ENCODE measurements at places on chromosomes 13 and 19.

DNA sequence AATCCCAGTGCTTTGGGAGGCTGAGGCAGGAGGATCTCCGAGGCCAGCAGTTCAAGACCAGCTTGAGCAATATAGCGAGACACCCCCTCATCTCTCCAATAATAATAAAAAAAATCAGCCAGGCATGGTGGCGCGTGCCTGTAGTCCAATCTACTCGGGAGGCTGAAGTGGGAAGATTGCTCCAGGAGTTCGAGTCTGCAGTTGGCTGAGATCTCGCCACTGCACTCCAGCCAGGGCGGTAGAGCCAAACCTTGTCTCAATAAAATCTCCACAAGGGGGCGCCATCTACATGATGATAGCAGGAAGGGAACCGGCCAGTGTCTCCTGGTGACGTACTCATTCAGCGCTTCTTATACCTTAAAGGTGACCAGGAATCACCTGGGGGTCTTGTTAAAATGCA lies 13.6 kb upstream of the C5AR1 start:
- peak; percentile 66 for DNase-seq

DNA sequence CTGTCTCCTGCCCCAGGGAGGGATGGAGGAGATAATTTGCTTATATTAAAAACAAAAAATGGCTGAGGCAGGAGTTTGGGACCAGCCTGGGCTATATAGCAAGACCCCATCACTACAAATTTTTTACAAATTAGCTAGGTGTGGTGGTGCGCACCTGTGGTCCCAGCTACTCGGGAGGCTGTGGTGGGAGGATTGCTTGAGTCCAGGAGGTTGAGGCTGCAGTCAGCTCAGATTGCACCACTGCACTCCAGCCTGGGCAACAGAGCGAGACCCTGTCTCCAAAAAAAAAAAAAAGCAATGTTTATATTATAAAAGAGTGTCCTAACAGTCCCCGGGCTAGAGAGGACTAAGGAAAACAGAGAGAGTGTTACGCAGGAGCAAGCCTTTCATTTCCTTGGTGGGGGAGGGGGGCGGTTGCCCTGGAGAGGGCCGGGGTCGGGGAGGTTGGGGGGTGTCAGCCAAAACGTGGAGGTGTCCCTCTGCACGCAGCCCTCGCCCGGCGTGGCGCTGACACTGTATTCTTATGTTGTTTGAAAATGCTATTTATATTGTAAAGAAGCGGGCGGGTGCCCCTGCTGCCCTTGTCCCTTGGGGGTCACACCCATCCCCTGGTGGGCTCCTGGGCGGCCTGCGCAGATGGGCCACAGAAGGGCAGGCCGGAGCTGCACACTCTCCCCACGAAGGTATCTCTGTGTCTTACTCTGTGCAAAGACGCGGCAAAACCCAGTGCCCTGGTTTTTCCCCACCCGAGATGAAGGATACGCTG lies 184.0 kb downstream of the KDM4B start:
- no peak for DNase-seq

DNA sequence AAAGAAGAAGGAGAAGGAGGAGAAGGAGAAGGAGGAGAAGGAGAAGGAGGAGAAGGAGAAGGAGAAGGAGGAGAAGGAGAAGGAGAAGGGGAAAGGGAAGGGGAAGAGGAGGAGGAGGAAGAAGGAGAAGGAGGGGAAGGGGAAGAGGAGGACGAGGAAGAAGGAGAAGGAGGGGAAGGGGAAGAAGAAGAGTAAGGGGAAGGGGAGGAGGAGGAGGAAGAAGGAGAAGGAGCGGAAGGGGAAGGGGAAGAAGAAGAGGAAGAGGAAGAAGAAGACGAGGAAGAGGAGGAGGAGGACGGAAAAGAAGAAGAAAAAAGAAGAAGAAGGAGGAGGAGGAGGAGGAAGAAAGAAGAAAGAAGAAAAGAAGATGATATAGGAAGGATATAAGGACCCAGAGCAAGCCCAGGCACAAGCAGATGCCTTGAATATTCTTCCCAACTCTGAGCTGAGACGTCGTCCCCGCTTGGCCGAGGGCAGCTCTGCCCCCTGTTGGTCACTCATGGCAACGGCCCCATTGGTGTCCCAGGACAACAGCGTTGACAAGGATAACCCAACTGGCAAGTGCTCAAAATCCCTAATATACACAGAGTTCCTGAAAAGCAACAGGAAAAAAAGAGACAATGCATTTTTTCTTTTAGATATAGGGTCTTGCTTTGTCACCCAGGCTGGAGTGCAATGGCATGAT lies 30.6 kb upstream of the IGSF23 start:
- no peak for DNase-seq

DNA sequence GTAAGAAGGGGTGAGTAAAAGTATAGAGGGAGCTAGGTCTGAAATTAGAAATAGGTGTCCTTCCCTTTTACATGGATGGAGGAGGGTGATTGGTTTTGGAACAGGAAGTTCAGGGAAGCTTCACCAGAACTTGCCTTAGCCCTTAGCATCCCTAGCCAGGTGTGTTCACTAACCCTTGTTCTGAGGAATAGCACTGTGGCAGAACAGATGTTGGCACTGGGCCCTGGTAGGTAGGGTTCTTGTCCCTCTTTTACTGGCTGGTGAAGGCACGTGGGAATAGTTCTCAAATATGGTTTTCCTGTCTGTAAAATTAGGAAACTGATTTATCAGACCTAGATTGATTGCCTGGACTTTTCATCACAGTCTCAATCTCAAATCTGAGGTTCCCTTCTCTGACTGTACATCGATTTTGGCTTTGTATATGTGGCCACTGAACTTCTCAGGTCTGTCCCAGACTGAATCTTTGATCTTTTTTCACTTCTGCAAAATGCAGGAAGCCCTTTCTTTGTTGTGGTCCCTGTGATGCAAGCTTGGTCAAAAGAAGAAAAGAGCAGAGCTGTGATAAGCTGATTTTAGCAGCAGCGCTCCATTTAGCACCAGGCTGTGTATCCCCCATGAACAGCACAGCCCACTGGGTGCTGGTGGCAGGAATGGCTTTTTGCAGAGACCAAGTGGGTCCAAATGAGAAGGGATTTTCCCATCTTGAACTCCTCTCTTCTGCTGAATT lies 86.2 kb upstream of the HTR2A start:
- DNase-seq, result no peak

DNA sequence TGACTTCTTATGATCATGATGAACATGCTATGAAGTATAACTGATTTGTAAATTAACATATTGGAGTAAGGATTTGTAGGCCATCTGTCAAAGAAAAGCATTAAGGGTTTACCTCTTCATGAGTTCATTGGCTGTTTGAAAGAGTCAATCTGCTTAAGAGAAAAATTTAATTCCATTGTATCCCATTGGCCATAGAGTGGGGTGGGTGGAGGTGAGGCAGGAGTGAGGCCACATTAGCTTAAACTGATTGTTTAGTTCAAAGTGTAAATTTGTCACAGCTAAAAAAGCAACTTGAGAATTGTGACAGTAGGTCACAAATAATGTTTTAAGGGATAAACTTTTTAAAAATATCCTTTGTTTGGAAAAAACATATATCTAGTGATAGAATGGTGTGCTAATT lies 11.4 kb downstream of the GPR180 start:
- no peak for DNase-seq

GRCh38 chr19:29293736-29294342 lies 80.9 kb upstream of the UQCRFS1 start:
- DNase-seq, result no peak

DNA sequence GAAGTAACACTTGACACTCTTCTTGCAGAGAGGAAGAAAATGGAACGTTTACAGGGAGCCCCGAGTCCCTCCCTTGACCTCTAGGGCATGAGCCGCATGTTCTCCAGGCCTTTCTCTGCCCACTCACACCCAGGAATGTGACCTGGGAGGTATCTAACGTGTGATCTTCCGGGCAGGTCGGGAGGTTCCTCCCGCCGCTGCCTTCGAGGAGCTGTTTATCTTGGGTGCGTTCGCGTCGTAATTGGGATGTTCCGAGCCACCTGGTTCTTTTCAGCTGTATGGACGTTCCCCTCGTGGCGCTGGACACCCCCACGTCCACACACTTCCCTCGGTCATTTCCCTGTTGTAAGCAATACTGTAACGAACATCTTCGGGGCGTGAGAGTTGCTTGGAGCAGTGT lies 13.6 kb downstream of the ARID3A start:
- no peak for DNase-seq

DNA sequence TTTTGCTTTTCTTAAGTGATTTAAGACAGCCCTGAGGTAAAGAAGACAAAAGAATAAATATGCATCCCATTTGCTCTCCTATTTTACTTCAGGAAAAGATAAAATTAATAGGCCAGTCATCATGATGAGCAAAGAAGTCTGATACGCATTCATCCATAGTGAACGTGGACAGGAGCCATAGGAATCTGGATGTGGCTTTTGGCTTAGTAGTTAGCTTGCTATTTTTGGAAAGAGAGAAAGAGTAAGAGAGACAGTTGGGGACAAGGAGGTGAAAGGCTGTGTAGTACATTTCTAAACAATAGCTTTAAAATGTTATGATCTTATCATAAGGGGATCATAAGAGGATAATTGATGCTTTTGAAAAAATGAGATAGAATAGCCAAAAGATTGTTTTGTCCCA lies 545.2 kb downstream of the IRS2 start:
- DNase-seq, result no peak

- peak; percentile 77 for DNase-seq
Measured at GRCh38 chr19:39403331-39404312, 3.0 kb upstream of the ZFP36 start.

DNA sequence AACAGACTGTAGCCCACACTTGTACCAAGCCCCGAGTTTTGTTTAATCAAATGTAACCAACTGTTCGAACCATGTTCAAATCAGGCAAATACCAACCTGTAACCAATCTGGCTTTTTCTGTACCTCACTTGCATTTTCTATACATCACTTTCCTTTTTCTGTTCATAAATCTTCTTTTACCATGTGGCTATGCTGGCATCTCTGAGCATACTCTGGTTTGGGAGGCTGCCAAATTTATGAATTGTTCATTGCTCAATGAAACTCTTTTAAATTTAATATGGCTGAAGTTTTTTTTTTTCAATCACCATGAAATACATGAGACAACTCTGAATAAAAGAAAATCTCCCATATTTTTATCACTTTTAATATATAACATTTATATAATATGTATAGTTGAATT lies 256.1 kb downstream of the SLITRK6 start:
- DNase-seq, result no peak

GRCh38 chr19:54937926-54938325 lies 9.4 kb downstream of the NLRP7 start:
- DNase-seq, result no peak

GRCh38 chr13:41491436-41491835 lies 34.1 kb downstream of the RGCC start:
- DNase-seq, result no peak

DNA sequence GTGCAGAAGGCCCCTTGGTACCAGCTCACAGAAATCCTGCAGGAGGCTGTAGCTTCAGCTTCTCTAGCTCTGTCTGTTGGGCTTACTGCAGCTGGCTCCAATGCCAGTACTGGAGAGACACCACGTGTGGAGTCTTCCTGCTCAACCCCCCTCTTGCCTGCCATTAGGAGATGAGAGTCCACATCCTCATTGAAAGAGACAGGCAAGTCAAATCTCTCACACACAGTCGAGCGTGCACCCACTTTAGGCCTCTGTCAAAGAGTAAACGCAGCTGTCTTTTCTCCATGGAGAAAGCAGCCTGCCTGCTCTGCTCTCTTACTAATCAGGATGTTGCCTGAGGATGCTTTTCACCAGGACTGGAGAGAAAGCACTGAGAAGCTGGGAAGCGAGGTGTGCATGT lies 523.0 kb upstream of the NBEA start:
- no peak for DNase-seq
